ENCODE measurements at places on chromosomes 11 and 22.

DNA sequence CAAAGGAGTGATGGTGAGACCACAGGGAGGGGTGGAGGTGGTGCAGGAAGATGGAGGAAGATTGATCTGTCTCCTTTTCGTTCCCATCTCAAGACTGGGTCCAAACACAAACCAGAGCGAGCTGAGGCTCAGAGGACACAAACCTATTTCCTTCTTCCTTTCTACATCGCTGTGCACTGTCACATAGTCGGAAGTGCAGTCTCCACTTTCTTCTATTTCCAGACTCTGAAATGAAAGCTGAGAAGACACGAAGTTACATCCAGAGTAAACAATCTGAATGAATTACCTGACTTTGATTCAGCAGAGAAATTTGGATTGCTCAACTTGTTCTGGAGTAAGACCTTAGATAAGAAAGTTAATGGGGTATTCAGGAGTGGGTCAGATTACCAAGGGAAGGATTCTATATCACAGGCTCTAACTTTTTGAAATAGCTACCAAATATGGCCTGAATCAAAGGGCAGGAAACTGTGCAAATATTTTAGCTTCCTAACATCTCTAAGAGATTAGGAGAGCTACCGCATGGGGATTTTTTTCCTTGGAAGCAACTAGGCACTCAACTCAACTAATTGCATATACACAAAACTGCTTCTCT, 14.4 kb downstream of the OVCH2 start:
- no peak for DNase-seq

DNA sequence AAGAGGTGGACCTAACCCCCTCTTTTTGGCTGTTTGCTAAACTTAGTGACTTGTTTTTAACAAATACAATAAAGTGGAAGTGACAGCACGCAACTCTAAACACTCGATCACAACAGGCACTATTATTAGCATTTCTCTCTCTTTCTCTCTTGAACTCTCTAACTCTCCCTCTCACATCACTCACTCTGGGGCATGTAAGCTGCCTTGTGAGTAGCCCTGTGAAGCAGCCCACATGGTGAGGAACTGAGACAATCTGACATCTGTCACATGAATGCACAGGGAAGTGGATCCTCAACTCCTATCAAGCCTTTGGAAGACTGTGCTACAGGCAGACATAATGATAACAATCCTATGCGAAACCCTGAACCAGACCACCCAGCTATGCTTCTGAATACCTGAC, 609.0 kb upstream of the CNTN5 start:
- DNase-seq, result no peak

DNA sequence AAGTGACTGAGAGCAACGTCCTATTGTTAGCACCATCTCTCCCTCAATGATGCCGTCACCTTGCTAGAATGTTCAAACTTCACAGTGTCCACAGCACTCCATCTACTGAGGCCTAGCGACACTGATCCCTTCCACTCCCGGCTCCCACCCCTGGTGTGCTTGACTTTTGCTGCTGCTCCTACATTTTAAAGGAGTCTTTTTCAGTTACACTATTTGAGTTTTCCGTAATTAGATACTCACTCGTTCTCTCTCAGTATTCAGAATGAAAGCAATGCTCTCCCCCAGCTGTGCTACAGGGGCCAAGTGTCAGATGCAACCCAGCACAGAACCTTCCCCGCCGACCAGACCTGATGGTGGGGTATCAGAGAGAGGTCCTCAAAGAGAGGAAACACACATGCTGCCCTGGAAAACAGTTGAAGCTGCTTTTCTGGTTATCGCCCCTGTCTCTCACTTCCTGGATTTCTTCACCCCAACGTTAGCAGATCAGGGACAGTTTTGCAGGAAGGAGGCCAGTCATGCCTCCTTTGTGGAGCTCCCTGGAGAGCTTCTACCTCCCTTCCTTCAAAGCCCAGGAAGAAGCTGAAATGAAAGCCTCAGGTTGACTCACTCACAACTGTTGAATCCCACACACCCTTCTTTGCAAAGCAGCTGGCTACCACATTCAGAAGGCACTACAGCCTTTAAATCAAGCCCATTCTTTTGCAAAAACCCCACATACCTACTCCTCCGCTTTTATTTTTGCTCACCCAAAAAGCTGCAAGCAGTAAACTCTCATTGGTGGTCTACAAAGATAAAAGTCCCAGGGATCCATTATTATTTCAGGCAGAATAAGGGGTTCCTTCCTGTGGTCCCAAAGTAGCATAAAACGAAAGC, 23.5 kb downstream of the LARGE1 start:
- no peak for DNase-seq

DNA sequence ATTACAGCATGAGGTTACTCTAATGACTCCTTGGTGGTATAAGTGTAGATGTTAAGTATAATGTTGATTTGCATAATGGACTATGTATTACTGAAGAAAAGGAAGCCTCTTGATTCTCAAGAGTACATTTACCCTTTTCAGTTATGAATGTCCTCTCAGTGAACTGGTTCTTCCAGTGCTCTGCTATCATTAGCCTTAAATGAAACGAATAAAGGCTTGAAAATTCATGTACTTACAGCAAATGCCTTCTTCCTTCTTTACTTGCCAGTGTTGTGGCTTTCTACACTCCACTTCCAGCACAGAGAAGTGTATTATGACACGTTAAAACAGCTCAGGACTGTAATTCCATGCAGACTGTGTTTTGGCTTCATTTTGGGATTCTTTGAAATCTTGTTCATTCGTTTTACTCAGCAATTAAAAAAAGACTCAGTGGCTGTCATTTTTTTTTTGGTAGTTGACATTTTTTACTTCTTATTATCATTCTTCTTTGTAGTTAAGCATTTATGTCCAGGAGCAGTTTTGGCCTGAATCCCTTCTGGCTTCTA, 96.9 kb downstream of the MTMR3 start:
- no peak for DNase-seq
